ENCODE measurements at places on chromosomes 16 and 17.

DNA sequence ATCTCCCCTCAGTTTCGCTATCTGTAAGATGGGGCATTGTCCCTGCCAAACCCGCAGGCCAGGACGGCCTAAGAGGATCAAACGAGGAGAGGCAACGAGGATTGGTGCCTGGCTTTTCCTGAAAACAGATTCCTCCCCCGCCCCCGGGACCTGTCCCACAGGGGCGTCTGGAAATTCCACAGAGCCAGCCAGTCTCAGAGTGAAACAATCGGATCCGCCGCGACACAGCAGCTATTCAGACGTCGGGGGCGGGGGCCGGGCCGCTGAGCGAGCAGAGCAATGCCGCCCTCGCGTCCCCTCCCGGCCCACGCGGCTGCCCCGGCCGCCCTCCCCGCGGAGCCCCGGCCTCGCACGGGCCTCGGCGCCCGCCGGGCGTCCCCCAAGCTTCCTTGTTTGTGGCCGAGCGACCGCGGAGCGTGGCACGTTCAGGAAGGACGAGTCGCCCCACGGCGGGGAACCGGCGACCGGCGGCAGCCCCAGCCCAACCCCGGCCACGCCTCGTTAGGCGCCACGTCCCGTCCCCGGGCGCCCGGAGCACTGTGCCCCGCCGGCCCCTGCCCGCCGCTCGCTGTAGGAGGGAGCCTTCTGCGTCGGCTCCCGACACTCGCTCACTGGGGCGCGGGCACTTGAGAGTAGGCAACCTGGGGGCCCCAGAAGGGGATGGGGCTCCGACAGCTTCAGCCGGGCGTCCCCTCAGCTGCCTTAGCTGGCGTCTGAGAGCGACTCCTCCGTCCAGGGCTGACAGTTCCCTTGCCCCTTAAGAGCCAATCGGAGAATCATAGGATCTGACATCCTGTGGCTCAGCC, 29.6 kb upstream of the PHOSPHO1 start:
- peak; percentile 68 for DNase-seq

GRCh38 chr16:20853981-20854620, 46.1 kb downstream of the DCUN1D3 start:
- DNase-seq = no peak

GRCh38 chr17:20116683-20117309, 107.6 kb downstream of the SPECC1 start:
- DNase-seq = peak; percentile 58

DNA sequence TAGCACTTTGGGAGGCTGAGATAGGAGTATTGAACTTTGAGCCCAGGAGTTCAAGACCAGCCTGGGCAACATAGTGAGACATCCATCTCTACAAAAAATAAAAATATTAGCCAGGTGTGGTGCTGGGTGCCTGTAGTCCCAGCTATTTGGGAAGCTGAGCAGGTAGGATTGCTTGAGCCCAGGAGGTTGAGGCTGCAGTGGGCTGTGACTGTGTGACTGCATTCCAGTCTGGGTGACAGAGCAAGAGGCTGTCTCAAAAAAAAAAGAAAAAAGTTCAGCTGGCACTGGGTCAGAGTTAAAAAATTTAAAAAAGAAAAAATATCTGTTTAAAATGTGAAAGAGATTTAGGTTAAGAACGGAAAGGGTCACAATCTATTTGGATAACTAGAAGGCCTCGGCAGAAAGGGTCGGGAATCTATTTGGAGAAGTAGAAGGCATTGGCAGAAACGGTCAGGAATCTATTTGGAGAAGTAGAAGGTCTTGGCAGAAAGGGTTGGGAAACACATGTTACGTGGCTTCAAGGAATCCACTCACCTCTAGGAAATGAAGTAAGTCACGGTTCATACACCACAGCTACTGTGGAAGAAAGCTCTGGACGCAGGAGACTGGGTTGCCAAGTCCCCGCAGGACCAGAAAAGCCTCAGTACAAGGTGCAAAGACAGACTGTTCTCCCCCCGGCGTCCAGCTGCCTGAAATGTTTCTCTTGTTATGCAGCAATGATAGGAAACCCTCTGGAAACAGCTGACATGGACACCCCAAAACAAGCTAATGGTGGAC, 25.3 kb downstream of the LMF1 start:
- DNase-seq = no peak

DNA sequence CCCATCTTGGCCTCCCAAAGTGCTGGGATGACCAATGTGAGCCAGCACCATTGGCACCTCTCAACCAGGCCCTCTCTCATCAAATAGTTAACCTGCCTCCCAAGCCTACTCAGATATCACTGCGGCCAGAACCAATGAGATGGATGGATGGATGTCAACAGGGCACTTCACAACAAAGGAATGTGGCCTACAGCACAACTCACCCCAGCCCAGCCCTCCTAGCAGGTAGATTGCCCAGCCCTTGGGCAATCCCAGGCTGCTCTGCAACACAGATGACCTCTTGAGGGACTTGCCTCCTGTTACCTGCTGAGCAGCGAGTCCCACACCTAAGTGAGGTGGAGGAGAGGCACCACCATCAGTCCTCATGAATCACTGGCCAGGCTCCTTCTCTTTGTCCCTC, 22.6 kb upstream of the KIFC3 start:
- no peak for DNase-seq

GRCh38 chr17:46044286-46044928, 45.4 kb downstream of the STH start:
- DNase-seq = peak; percentile 62

DNA sequence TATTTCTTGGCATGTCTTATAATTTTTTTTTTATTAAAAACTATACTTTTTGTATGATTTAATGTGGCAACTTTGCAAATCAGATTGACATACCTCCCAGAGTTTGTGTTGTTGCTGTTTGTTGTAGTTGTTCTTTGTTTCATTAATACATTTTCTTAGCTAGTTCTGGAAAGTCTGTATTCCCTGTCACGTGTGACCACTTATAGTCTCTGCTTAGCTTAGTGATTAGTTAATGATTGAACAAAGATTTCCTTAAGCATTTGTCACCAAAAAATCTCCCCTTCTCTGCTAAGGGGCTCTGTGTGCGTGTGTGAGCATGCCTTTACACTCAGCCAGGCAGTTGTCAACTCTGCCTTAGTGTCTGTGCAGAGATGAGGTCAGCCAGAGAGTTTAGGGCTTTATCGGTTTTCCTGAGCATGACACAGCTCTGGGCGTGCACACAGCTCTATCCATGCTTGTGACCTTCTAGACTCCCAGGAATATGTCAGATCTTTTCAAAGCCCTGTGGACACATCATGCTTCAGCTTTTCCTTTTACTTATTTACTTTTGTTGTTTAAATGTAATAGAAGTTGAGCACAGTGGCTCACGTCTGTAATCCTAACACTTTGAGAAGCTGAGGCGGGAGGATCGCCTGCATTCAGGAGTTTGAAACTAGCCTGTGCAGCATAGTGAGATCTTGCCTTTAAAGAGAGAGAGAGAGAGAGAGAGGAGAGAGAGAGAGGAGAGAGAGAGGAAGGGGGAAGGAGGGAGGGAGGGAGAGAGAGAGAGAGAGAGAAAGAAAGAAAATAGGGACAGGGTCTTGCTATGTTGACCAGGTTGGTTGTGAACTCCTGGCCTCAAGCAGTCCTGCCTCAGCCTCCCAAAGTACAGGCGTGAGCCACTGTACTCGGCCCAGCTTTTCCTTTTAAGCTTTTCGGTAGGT, 21.9 kb downstream of the DNAI2 start:
- no peak for DNase-seq

DNA sequence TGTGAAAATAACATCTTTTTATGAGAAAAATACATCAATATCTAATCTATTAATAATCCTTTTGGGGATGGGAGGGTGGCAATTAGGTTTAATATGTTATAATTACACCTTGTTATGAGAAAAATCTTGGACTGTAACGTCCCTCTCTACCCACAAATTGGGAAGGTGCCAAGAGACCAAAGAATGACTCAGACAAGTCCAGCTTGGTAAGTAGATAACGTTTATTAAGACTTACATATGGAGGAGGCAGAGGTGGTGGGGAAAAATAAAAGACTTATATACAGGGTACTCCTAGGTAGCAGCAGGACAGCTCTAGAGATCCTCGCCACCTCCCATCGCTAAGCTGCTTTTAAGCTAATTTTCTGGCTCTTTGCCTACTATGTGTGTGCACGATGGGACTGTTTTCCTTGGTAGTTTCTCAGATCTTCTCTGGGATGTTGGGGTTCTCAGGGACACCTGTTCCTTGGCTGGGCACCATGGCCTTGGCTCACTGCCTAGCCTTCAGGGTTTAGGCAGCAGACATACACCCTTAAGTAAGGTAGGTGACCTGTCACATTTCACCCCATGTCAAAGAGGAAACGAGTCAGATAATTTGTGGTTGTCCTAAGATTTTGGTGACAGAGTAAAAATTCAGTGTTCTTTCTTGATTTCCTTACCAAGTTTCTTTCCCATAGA, 31.5 kb downstream of the RBL2 start:
- DNase-seq = no peak

DNA sequence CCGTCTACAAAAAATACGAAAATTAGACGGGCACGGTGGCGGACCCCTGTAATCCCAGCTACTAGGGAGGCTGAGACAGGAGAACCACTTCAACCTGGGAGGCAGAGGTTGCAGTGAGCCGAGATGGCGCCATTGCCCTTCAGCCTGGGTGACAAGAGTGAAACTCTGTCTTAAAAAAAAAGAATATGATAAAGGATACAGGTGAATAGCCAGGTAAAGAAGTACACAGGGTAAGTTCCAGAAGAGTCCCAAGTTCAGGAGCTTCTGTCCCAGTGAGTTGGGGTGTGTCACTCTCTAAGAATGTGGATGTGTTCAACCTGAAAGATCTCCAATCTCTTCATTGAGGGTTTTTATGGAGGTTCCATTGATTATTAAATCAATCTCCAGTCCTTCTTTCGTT, 6.8 kb downstream of the TMC5 start:
- DNase-seq = no peak

- no peak for DNase-seq
Observed at GRCh38 chr16:72426386-72426785, 254.4 kb upstream of the PMFBP1 start.

GRCh38 chr17:6576038-6576785, 19.9 kb upstream of the PITPNM3 start:
- no peak for DNase-seq

GRCh38 chr17:64337676-64338075, 53.0 kb downstream of the PECAM1 start:
- no peak for DNase-seq

DNA sequence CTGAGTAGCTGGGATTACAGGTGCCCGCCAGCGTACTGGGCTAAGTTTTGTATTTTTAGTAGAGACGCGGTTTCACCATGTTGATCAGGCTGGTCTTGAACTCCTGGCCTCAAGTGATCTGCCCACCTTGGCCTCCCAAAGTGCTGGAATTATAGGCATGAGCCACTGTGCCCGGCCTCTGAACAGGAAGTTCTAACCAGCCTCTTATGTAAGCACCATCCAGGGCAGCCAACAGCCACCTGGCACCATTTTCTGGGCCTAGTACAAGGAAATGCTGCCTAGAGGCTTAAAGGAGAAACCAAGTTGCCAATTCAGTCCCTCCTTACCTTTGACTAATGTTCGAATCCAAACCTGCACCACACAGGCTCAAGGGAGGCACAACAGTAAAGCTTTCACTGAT, 8.5 kb upstream of the SLC39A11 start:
- DNase-seq = no peak

DNA sequence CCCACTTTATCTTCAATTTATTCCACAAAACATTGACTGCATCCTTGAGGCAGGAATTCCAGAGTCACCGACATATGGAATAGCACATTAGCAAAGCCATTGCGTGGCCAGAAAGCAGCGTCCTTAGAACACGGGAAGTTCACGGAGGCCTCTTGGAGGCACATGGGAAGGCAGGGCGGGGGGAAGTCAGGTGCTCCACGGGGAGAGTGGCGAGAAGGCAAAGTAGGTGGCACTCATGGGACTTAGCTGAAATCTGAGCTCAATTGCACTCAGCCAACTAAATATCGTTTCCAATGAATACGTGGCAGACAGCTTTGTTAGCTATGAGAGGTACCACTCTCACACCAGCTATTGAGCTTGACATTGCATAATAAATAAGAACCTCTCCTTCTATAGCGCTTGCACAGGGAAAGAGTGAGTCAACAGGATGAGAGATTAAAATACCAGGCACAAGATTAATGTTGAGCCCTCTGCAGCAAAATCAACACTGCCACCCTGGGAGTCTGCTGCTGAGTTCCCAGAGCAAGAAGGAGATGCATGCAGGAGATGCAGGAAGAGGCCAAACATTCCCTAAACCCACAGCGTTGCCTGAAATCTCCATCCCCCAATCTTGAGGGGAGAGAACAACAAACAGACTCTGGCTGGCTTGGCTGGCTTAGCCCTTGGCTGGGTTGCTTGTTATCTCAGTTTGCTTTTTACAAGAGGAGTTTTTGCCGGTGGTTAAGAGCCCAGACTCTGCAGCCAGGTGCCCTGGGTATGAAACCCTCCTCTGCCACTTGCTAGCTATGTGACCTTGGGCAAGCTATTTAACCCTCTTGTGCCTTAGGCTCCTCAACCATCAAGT, 28.8 kb downstream of the ABCC12 start:
- DNase-seq = no peak

GRCh38 chr16:79229361-79229760, 371.2 kb downstream of the MAF start:
- no peak for DNase-seq

DNA sequence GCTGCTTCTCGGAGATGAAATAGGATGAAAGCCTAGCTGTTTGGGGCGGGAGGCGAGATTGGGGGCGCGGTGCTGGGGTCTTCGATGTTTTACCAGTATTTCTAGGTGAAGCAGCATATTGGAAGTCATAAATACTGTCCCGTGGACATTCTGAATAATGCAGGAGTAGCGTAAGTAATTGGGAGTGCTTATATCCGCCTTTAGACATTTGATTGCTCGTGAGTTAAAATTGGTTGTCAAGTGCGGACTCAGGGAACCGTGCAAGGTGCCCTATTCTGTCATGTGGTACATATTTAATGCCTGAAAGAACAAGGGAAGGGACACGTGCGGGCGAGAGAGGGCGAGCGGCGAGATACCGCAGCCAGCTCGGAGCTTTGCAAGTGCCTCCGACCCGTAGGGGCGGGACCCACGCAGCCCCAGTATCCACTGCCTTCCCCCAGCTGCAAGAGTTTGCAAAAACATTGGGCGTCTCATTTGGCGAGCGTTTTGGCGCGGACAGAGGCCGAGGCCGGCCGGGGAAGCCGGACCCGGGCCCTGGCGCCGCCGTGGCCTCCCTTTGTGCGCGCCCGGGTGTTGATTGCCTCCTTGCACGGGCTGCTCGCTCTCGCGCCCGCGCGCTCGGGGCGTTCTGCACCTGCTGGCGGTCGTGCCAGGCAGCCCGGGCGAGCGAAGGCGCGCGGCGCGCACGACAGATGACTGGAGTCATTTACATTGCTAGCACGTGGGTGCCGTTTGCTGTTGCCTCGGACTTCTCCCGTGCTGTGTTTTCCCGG, 849.8 kb upstream of the RBFOX1 start:
- DNase-seq = no peak

DNA sequence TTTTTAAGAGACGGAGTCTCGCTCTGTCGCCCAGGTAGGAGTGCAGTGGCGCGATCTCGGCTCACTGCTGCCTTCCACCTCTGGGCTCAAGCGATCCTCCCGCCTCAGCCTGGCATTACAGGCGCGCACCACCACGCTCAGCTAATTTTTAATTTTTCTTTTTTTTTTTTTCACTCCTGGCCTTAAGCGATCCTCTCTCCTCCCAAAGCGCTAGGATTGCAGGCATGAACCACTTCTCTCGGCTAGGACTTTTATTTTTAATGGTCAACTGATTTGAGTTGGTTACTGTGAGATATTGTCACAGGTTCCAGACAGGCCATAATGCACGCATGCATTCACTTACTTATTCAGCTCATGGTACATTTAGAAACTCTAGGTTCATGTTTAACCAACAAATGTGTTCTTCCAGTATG, 888 bp downstream of the PIGW start:
- DNase-seq = no peak

- peak; percentile 98 for DNase-seq
Observed at GRCh38 chr17:2041561-2042389, at the start of gene OVCA2. Gene OVCA2, plus strand, starts transcription at chr17:2042022. Its CDS starts 26 bp downstream, at chr17:2042048.

GRCh38 chr17:76865174-76865573, 3.0 kb upstream of the MGAT5B start:
- no peak for DNase-seq
